ENCODE measurements at places on chromosomes 16 and 17.

- no peak for DNase-seq
These were observed 14.5 kb downstream of the RPRML start for GRCh38 chr17:46964315-46965265.

DNA sequence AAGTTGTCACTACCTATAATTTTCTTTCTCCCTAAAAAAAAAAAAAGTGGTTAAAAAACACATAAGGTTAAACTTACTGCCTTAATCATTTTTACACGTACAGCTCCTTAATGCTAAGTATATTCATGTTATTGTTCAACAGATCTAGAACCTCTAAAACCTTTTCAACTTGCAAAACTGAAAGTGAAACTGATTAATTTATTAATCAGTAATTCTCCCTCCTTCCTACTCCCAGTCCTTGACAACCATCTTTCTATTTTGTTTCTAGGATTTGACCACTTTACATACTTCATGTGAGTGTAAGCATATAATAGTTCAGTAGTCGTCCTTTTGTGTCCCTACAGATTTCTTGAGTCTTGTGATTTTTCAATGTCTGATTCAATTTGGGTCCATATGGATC is 251.4 kb upstream of the KIF2B start:
- no peak for DNase-seq

DNA sequence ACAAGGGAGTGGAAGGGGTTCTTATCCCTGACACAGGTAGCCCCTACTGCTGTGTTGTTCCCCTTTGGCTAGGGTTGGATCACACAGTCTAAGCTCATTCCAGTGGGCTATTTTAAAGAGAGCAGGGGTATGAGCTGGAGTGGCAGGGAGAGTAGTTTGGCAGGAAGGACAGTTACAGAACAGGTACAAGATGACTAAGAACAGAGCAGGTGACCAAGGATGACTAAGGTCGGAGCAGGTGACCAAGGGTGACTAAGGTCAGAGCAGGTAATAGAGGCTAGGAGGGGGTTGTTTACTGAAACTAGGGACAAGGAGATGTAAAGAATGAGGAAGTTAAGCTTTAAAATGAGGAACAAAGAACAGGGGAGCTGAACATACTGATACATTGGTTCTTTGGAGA is 58.8 kb downstream of the UTP18 start:
- DNase-seq = no peak

DNA sequence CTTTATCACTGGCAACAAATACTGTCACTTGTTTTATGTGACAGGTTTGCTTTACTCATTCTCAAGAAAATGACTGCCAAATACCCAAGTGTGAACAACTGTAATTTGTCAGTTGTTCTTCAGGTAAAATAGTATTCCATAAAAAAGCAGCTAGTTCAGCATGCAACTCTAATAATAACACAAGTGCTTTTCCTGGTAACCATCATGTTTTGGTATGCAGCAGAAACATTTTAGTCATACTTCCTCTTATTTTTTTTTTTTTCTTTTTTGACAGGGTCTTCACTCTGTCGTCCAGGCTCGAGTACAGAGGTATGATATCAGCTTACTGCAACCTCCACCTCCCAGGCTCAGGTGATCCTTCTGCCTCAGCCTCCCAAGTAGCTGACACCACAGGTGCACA is 4.6 kb downstream of the TERF2 start:
- no peak for DNase-seq

DNA sequence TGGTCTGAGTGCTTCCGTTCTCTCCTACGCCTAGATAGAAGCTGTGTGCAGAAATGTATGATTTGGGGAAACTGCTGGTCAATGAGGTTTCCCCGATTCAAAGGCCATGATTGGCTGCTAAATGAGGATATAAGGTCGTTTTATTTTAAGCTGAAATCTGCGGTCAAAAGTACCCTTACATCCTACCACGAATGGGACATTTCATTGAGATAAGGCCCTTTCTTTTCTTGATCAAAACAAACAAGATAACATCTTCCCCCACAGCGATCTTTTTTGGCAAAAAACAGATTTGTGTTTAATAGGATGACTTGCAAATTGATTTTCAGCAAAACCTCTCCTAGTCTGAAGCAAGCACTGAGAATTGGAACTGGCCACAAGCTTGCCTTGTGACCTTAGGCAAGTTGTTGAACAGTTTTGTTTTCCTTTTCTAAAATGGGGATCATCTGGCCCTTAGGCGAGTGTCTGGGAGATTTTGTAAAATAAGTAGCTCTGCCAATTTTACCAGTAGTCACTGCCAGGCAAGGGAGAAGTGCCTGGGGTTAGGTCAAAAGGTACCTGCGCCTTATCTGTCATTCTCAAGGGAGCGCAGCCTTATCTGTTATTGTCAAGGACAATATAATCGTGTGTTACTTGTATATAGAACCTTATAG is 635 bp downstream of the SCPEP1 start:
- no peak for DNase-seq

DNA sequence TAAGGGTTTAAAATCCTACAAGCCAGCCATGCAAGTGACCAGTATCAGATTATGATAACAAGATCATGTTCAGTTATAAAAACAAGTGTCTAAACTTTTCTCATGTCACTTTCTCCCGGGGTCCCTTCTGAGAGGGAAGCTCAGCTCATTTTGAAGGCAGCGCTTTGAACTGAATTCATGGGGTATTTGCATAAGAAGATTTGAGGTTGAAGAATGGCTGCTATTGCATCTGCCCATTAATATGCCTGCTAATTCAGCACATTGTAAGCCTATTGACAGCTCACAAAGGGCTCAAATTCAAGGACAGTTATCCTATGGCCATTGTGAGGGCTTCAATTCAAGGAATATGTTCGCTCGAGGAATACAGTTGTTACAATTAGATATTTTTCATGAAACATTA is 290.2 kb upstream of the IRX3 start:
- DNase-seq = no peak

DNA sequence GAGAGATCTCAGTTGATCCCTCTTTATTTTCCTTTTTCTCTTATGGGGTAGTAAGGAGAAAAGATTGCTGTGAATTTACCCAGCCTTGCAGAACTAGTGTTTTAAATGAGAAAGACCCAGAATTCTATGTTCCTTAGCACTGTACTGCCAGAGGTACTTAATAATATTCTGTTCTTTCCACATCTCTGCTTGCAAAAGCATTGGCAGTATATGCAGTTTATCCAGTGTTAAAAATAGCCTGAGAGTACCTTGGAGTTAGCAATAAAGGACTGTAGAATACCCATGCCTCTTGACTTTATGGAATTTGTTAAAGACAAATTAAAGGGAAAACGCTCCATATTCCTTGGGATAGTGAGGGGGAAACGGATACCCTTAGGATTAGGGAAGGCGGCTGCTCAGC is 11.9 kb downstream of the SLC7A6 start:
- DNase-seq = no peak

GRCh38 chr17:81189016-81189415 is 23.0 kb upstream of the AATK start:
- DNase-seq = no peak

DNA sequence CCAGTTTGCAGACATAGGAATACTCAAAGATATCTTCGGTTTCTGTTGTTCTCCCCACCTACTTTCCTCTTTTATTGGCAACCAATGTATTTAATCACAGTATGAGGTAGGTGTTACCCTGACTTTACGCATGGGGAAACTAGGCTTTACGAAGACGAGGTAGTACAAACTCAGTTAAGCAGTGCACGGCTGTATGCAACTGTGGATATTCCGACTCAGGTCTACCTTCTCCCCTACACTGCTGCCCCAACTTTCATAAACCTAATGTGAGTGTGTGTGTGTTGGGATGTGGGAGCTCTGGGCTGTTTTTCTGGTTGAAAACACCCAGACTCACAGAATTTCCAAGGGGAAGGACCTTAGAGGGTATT is 1.2 kb upstream of the GPT2 start:
- no peak for DNase-seq

- no peak for DNase-seq
These were observed 678.1 kb upstream of the GOT2 start for GRCh38 chr16:59411961-59412841.

DNA sequence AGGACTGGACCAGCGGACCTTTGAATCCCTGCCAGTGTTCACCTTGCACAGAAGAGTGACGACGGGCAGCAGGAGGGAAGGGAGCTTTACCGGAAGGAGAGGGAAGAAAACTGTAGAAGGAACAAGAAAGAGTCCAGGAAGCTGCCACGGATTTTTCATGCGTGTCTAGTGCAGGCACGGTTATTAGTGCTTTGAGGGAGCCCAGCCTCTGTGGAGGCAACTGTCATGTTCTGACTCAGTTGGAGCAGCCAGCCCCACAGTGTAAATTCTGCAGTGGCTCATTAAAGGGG is 6.5 kb upstream of the HOXB13 start:
- no peak for DNase-seq

DNA sequence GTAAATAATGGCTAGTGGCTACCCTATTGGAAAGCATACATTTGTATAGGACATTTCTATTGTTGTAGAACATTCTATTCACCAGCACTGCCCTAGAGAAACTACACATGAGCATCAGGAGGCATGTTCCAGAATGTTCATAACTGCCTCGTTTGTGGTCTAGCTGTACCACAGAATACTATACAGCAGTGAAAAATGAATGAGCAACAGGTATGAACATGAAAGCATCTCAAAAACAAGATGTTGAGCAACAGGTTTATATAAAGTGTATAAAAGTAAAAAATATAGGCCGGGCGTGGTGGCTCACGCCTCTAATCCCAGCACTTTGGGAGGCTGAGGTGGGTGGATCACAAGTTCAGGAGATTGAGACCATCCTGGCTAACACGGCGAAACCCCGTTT is 91.7 kb downstream of the BMERB1 start:
- no peak for DNase-seq

GRCh38 chr17:44338702-44339101 is 6.4 kb upstream of the GRN start:
- DNase-seq = no peak

- no peak for DNase-seq
These were observed 74.0 kb downstream of the N4BP1 start for GRCh38 chr16:48535831-48536613.

DNA sequence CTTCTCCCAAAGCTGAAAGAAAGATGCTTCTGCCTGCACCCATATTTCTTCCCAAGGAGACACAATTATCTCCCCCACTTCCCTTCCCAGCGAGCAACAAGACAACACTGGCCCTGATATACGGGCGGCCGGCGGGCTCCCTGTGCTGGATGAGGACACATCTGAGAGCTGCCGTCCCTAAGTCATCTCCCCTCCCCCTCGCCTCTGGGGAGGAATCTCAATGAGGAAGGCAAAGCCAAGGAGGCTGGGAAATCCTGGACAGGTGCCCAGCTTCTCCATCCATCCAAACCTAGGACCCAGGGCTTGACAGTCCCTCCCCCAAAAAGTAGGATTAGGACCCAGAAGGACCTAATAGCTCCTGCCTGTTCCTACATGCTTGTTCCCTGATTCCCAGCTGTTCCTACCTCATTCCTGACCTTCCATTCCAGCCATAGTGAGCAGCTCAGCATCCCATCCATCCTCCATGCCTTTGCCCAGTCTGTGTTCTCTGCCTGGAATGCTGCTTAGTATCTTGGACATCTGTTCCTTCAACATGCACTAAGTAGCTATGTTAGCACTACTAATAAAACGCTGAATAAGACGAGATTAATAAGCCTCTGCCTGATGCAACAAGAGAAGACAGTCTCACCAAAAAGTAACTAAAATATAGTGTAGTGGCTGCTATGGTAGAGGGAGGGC is 167.9 kb downstream of the CCT6B start:
- no peak for DNase-seq

GRCh38 chr17:59825533-59826322 is 67.0 kb downstream of the TUBD1 start:
- no peak for DNase-seq

GRCh38 chr17:57609125-57609877 is 135.8 kb downstream of the CCDC182 start:
- DNase-seq = no peak

DNA sequence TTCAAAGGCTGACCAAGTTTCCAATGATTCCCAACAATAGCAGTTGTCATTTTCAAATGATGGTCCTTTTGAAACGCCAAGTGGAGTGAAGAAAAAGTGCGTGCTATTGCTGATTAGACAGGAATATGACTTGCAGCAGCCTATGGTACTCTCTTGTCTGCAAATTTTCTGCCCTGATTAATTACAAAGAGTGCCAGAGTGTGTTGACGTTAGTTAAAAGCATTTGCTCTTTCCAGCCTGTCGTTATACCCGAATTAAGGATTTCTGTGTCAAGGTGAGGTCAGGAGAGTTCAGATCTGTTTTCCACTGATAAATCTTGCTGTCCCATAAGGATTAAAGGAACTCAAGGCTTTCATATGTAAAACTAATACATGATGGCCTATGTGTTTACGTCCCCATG is 75.0 kb upstream of the ADAMTS18 start:
- DNase-seq = no peak

DNA sequence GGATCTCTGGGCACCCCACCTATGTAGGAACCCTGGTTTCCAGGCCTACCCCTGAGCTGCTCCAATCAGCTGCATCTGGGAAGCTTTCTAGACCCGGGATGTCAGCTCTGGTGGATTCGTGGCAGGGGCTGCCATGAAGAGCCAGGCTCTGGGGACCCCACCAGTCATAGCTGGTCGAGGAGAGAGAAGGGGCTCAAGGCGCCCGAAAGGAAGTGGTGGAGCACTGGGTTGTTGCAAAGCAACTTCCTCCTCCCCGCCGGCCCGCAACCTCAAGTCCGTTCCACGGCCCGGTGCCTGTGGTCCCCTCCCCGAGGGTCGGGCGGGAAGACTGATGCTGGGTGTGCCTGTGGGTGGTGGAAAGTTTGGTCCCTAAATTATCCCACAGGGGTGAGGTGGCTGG is 10.2 kb downstream of the TBKBP1 start:
- DNase-seq = no peak

- DNase-seq = no peak
These were observed 41.1 kb upstream of the CLEC18B start for GRCh38 chr16:74462361-74462760.

DNA sequence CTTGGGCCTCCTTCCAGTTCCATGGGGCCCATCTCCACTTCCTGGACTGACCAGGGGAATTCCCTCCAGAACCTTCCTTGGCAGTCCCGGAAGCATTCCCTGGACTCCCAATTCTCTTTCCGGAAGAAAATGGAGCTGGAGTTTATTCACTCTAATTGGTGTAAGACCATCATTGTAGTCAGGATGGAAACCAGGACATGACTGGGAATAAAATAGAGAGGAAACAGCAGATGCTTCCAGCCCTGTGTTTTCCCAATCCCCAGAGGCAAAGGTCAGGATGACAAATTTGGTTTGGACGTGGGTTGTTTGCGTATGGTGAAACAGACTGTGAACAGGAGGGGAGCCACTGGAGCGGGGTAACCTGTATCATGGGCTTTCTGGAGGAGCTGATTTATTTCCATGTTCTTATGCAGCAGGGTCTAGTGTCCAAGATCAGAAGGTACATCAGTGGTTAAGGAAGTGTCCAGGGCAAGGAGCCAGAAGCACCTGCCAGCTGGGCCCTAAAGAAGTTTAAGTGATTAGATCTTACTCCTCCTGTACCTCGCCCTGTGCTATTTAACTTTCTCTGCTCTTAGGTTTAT is 8.5 kb upstream of the LONP2 start:
- DNase-seq = no peak
